ENCODE measurements at places on chromosomes 2 and 18.

GRCh38 chr2:218341381-218341780 lies 15.3 kb upstream of the CATIP start:
- no peak for DNase-seq

DNA sequence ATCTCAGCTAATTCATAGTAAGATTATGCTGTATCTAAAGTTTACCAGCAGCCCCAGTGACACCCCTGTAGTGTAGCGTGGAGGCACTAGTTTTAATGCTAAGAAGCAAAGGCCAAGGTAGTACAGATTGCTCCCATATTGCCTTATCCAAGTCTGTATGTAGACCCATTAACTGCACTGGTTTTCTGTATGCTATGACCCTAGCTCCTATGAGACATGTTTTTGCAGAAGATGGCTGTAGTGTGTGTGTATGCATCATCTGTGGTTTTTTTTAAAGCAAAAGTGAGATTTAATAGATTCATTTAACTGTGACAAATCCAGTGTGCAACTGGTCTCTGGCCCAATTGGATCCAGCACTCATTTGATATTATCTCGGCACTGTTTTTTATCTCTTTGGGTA lies 86.5 kb downstream of the HAUS1 start:
- no peak for DNase-seq

DNA sequence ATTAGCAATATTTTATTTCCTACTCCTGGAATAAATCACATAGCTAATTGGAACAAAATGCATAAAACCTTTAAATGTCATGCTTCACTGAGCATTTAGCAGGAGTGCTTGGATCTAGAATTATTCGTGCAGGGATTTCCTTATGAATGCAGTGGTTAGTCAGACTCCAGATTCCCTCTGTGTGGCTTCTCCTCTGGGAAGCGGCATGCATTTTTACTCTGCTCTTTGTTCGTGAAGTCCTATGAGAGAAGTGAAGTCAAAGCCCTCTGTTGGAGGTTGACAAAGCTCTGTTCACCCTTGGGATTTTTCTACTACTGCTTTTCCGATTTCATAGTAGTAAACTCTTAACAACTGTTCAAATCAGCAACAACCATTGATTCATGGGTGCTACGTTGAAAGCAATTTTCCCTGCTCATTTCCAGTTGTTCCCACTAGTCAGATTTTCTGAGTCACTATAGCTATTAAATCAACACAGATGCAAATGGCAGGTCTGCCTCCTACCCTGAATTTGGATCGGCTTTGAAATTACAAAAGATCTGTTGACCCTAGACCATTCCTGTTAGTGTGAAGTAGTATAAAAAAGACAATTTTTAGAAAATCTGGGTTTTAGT lies 461.7 kb downstream of the STK39 start:
- DNase-seq, result no peak

DNA sequence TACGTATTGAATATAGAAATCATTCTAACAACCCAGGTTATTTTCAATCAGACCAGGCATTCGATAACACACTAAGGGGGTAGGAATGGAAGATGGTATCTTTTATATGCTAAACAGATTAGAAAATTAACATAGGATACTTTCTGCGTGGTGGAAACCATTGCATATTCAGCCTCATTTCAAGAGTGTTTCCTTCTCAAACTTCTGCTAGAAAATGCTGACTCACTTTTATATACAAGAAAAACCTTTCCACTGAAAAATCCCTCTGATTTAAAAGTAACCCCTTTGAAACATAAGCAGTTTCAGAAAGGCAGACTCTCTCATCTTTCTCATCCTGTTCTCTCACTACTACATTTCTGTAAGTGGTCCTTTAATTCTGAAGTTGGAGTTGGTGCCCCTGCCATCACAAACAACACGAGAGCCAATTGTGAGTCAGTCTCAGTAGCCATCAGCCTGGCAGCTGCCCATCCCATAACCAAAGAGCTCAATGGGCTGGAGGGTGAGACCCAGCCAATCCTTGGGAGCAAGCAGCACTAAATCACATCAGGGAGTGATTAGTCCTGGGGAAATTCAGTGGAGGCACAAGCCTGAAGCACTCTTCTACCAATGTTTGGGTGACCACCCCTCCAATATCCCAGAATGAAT lies 343.1 kb downstream of the CELF4 start:
- no peak for DNase-seq

GRCh38 chr18:13328213-13328612 lies 109.7 kb downstream of the LDLRAD4 start:
- DNase-seq, result no peak

All from right renal cortex interstitium (tissue), 3 donors.